Muscle of back (tissue), 13 donors: ENCODE measurements at places on chromosomes 6 and 20.

DNA sequence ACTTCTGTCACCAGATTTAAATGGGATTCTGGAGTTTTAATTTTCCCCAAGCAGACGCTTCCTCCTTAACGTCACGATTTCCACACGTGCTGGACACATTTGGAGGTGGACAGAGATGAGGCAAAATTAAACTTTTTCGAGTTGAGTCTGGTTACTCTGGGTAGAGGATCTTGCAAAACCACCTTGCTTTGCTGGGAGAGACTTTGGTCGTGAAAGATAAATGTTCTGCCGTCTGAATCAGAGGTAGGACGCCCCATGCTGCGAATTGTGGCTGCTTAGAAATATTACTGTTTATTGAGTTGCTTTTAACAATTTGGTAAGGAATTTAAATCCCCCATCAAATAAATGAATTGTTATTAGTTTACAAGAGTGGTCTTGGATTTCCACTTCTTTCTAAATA, 46.8 kb downstream of the CTCFL start:
- DNase-seq, result no peak

- DNase-seq, result peak; percentile 40
These were observed 65.9 kb upstream of the DDR1 start for GRCh38 chr6:30818391-30818841.

DNA sequence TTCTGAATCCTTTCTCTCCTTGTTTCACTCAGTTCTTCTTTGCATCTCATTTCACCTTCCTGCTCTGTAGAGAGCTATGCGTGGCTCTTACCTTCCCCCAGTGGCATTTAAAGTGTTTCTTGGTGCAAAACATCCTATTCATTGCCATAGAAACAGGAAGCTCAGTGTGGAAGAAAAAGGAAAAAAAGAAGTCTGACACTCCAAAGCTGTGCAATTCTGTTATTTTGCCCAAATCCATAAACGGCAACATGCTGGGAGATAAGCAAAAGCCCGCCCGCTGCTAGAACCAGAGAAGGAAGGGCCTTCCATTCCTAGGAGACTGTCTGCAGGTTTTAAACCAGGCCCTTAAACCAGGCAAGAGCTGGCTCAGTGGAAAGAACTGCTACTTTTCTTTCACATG, 247.1 kb downstream of the HIVEP2 start:
- DNase-seq, result no peak

DNA sequence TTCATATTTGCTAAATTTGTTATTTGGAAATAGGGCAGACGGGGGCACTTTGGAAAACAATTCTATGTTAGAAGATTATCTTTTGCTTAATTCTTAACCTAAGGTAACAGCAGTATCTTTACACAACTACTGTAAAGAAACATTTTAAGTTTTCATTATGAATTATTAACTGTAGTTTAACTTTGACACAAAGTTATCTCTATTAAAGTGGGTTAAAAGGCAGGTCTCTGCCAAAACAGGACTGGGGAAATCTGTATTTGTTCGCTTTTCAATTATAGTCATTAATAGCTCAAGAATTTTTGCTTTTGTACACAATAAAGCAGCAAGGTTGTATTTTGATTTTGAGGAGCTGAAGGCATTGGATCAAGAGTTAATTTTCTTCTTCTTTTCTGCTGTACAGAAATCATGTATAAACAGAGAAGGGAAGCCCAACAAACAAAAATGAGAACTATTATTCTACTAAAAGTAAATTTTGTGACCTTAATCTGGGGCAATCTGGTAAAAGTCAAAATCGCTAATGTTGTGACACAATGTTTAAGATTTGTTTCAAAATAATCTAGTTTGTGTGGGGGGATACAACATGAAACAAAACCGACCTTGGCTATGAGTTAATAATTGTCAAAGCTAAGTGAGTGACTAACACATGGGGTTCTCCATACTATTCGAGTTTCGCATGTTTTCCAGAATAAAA, 2.9 kb downstream of the STAU1 start:
- DNase-seq, result no peak

GRCh38 chr20:49399329-49399728, 83.1 kb downstream of the KCNB1 start:
- DNase-seq, result no peak

- DNase-seq, result peak; percentile 73
These were observed 55.4 kb downstream of the RIPOR3 start for GRCh38 chr20:50635676-50636600.

- no peak for DNase-seq
These were observed 169.5 kb upstream of the LAMA2 start for GRCh38 chr6:128713461-128713860.

DNA sequence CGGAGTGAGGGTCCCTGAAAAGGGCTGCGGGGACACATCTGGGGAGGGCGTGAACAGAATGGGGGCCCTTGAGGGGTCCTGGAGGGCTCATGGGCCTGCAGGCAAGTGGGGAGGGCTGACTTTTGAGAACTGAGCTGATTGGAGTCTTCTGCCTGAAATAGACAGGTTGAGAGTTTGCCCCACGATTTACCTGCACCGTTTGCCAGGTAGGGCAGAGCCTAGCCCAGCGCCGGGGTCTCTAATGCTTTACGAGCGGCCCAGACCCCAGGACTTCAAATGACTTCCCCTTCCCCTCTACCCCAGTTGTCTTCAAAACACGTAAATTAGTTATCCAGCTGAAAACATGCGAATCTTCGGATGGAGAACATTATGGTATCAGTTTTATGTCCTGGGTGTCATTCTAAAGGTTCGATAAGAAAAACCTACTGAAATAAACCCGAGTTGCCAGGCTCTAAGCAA, 1.3 kb downstream of the PLCB1 start:
- DNase-seq, result no peak

- no peak for DNase-seq
These were observed 64.5 kb downstream of the PHACTR2 start for GRCh38 chr6:143742070-143742954.

DNA sequence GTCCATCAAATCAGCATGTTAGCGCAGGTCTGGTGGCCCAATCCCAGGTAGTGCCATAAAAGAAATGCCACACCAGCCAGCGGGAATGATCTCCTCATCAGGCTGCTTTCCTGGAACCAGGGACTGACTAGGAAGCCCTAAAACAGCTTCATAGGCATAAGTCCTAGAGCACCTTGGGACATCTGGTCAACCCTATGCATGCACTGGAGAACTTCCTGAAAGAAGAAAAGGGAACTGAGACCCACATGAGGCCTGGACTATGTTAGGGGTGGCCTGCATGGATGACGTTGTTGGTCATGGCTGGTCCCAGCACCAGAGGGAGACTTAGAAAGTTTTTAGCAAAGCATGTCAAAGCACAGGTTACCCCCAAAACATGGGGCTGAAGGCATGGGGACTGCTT, 7.6 kb upstream of the KCNK16 start:
- DNase-seq, result no peak

DNA sequence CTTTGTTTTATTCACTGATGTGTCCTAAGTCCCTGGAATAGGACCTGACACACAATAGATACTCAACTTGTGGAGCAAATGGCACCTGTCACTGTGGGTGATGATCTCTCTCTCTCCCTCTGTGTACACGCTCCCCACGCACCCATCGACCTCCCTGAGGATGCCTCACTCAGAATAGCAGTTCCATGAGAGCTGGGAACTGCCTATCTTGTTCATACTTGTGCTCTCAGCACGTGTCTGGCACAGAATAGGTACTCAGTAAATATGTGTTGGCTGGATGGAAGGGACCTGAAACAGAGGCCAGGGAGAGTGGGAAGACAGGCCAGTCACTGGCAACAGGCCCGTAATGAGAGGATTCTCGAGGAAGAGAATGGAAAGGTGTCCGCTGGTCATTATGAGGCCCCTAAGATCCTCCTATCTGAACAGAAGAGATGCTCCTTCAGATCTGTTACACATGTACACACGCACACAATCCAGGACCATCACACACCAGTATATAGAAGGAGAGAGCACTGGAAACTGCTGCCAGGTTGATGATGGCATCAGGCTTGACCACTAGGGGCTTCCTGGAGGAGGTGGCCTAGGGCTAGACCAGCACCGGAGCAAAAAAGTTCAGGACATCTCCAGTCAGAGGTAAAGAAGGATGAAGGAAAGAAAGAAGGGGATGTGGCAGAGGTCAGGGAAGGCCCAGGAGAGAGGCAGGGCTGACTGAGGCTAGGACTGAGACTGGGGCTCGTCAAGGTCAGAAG, 30.9 kb downstream of the VEGFA start:
- no peak for DNase-seq

GRCh38 chr20:18665135-18665534, 77.3 kb downstream of the DTD1 start:
- no peak for DNase-seq

- DNase-seq, result no peak
These were observed 165.1 kb downstream of the RALGAPA2 start for GRCh38 chr20:20547221-20547875.

DNA sequence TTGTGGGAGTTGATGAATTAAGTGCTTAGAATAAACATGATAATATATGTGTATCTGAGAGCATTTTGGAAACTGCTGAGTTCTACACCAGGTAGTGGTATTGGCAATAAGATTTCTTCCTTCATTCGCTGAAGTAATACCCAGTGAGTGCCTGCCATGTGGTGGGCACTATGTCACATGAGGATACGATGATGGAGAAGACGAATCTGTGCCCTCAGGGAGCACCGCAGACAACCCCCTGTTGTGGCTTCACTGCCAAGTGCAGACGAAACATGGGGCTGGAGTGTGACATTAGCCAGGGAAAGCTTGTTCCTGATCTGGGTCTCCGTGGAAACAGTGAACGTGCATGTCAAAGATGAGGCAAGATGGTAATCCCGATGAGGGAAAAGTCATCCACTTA, 7.9 kb downstream of the ZNF76 start:
- no peak for DNase-seq

DNA sequence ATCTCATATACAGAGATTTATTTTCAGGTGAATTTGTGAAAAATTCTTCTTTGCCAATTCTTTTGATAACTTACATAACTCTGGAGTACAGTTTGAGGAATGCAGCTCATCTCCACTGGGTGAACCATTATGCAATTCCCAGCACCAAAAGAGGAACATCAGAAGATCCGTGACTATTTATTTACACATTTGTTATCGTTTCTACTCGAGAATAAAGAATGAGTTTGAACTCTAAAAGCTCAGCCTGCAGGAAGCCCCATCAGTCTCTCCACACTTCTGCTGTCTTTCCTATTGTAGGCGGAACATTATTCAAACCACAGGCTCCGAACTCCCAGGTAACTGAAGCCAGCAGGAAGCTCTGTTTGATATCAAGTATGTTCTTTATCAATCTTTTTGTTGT, 95.9 kb upstream of the IFNGR1 start:
- DNase-seq, result no peak

DNA sequence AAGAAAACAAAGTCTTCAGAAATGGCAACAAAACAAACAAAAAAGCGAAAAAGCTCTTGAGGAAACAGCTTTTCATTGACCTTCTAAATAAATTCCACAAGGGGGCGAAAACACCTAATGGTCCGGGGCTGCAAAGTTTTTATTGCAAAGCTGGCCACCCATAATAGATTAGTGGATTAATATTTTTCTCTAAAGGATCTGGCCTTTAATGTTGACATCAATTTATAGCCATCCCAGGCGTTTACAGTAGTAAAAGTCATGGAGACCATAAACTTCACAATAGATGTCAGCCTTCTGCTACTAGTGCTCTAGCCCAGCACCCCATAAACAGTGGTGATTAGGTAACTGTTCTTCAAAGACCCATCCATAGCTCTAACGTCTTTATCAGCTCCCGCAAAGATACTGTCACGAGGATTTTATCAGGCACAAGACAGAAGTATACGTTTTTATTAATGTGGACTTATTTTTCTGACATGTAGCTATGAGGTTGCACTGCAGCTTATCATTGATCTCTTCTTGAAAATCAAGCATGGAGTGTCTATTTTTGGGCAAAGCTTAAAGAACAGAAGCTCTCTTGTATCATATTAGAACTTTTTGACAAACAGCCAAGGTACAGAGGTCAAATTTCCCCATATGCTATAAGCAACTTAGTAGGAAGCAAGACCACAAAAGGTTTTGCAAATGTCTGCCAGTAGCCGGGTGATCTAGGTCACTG, 4.7 kb downstream of the CITED2 start:
- peak; percentile 62 for DNase-seq

DNA sequence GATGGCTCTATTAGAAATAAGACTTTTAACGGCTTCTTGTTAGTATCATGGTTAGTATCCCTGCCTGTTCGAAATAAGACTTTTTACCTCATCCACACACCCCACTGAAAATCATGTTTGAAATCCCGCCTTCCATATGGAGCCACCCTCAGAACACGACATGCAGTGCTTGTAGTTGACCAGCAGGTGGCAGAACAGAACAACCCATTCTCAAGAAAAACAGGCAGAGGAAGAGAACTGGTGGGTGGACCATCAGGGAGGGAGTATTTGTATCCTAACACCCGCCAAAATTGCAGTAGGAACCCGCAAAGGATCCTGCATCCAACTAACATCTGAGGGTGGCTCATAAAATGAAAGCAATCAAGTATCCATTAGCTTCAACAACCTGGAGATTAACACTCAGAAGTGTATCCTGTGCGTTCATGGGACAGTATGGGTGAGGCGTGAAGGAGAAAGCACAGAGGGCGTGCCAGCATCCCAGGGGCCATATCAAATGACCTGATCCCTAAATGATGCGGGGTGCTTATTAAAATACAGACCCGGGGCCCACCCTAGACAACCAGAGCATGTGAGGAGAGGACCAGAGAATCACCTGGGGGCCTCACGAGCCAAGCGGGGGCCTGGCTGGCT, 89.6 kb upstream of the NHSL1 start:
- peak; percentile 87 for DNase-seq

GRCh38 chr6:164167873-164168405, 753.4 kb downstream of the QKI start:
- DNase-seq, result no peak

DNA sequence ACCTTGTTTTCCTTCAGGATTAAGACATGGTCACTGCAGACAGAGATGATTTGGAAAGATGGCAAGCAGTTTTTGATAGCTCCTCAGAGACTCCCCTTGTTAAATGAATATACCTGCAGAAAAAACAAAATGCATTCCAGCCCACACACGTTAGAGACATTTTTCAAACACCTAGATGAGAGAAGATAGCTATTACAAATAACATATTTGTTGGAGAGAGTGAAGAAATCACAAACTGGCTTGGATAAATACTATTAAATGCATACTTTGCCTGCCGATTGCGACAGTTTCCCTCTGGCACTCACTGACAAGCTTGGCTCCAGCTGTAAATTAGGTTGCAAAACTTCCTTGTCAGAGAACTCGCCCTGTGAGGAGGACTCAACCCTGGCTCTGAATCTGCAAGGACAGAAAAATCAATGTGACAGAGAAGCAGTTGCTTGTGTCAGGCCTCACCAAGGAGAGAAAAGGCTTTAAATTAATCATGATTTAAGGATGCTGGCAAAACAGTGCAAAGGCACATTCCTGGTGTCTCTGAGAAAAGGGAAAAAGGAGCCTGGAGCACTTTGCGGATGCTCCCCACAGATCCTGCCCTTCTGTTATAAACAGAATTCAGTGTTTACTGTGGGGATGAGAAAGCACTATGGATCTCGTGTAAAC, 423.7 kb upstream of the MARCKS start:
- peak; percentile 63 for DNase-seq

GRCh38 chr6:49563006-49563886, 12.8 kb downstream of the C6orf141 start:
- DNase-seq, result no peak

GRCh38 chr6:6908121-6908520, 199.6 kb upstream of the RREB1 start:
- no peak for DNase-seq
